ENCODE measurements at places on chromosomes 5 and 9.

DNA sequence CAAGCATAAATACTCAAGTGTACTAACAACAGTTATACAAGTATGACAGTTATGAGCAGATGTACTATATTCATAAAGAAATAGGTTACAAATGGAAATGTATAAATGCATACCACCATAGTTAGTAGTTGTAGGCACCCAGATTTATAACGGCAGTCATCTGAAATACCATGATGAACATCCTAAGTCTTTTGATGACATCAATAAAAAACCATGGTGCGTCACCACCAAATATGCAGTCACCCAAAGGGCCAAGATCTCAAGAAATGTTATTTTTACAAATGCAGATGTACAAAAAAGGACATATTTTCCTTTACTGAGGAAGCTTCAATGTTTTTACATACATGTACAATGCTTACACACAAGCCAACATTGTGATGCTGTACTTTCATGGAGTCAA lies 70.8 kb upstream of the XPA start:
- no peak for DNase-seq

- DNase-seq: no peak
Measured at GRCh38 chr9:88829276-88829675, 162.0 kb upstream of the S1PR3 start.

- DNase-seq: peak; percentile 50
Measured at GRCh38 chr5:139402561-139403158, 1.2 kb downstream of the SPATA24 start.

GRCh38 chr9:113221800-113222481 lies 597 bp downstream of the SLC31A1 start:
- peak; percentile 59 for DNase-seq

DNA sequence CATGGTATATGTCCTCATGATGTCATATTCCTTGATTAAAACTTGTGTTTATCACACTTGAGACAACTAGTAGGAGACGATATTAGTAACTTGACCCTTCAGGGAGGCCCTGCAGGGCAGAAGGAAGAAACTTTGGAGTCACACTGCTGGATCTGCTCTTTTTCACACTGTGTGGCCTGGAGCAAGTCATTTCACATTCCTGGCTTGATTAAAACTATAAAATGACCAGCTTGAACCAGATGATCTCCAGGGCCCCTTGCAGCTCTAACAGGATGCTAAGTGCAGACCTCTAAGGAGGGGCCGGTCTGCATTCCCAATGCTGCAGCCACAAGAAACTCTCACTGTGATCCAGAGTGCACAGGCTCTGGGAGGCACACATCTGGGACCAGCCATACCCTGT lies 146.4 kb upstream of the ZNF366 start:
- no peak for DNase-seq

DNA sequence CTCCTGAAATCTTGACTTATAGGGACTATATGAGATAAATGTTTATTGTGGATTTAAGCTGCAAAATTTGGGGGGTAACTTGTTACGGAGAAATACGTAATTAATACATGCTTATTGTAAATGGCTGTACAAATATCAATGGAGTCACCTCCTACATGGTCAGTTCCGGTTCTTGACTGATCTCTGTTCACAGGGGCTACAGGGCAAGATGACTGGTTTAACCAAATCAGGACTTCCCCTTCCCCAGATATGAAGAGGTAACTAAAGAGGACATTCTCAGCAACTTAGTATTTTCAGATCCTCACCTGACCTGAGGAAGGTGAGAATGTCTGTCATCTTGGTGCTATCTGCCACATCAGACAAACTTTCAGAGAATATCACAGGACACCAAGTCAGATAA lies 54.7 kb downstream of the PTCD2 start:
- DNase-seq: no peak

DNA sequence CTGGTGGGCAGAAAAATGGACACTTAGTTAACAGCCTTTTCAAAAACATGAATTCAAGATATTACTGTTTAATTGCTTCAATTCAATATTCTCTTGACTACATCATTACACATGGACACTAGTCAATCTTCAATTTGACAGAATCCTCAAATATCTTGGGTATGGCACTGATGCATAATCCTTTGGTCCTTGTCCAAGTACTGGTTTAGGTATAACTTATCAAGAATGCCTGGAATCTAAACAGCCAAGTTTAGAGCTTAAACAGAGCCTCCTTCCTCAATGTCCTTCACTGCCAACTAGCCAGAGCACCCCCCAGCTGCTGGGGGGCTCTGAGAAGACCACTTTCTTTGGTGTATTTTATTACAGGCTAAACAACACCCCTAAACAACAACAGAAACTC lies 61.6 kb upstream of the ERCC6L2 start:
- DNase-seq: no peak

- DNase-seq: peak; percentile 41
Measured at GRCh38 chr5:170070556-170071412, 34.9 kb upstream of the FOXI1 start.

- DNase-seq: no peak
Measured at GRCh38 chr5:153959134-153959957, 79.4 kb downstream of the FAM114A2 start.

- no peak for DNase-seq
Measured at GRCh38 chr5:168844922-168845296, 265.7 kb upstream of the PANK3 start.

DNA sequence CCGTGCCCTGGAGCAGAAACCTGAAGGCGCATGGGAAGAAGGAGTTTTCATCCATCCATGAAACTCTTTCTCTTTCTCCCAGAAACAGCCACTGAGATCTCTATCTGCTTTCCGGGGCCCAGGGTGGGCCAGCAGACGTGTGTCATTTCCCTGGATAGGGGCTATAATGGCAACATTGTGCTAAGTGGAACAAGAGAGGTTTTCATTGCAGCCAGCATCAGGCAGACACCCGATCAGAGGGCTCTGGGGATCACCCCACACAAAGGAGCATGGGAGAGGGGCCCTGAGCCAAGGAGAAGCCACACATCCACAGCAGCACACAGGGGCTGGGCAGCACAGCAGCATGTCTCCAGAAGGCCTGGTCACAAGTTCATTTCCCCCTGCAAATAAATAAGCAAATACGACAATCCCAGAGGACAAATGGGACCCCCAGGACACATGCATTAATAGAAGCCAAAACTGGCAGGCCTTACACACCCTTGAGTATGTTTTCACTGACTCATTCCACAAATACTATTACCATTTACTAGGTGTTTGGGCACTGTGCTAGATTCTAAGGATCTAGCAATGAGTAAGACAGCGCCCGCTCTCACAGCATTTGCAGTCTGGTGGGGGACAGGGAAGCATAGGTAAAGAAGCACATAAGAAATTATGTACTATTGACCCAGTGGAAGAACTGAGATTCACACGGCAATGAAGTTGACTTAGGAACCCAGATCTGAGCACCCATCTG lies 4.3 kb upstream of the AFAP1L1 start:
- no peak for DNase-seq

DNA sequence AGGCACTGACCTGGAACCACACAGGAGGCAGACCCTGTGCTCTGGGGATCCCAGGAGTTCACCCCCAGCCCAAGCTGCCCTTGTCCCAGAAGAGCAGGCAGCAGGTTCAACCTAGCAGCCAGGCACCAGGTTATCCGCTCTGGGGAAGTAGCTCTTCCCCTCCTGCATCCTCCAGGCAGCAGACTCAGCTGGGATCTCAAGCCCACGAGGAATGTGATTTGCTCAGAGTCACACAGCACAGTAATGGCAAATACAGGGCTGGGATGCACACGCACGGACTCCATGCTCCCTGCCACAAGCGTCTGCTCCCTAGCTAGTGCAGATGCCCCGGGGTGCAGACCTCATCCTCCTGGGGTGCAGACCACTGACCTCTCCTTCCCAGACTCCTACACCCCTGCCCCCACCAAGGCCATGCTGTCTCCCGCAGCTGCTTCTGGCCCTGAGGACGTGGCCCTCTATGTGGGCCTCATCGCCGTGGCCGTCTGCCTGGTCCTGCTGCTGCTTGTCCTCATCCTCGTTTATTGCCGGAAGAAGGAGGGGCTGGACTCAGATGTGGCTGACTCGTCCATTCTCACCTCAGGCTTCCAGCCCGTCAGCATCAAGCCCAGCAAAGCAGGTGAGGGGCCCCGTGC lies 25.5 kb downstream of the HK3 start:
- DNase-seq: no peak

- no peak for DNase-seq
Measured at GRCh38 chr9:87236546-87236945, 261.1 kb upstream of the DAPK1 start.

DNA sequence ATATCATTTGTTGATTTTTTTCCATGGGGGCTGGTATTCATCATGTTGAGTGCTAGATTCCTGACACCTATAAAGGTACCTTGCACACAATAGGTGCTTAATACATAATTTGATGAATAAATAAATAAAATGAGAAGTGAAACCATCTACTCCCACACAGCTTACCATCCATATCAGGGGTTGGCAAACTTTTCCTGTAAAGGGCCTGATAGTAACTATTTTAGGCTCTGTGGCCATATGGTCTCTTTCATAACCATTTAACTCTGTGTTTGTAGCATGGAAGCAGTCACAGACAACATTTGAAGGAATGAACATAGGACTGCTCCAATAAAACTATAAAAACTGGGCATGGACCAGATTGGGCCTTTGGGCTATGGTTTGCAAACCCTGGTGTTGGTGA lies 100.3 kb downstream of the GCNT1 start:
- DNase-seq: no peak

GRCh38 chr9:94745806-94746540 lies 19.5 kb downstream of the AOPEP start:
- DNase-seq: no peak

DNA sequence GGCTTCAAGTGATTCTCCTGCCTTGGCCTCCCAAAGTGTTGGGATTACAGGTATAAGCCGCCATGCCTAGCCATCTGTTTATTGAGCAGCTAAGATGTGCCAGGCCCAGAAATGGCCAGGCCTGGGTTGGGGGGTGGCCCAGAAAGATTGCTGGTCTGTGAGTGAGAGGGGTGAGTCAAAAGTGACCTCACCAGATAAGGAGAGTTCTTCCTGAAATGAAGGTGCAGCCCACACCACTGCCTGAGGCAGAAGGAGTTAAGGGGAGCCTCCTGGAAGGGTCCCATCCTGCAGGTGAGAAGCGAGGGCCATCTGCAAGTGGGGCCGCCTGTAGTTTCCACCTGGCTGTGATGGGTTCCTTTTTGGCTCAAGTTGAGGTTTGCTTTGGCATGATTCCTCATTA lies 96.9 kb upstream of the KLF4 start:
- DNase-seq: no peak

- no peak for DNase-seq
Measured at GRCh38 chr9:4572184-4572826, 82.0 kb downstream of the SLC1A1 start.

- peak; percentile 26 for DNase-seq
Measured at GRCh38 chr9:35758475-35759050, 4.5 kb upstream of the MSMP start.

- DNase-seq: no peak
Measured at GRCh38 chr9:19087106-19088000, 15.4 kb downstream of the HAUS6 start.

DNA sequence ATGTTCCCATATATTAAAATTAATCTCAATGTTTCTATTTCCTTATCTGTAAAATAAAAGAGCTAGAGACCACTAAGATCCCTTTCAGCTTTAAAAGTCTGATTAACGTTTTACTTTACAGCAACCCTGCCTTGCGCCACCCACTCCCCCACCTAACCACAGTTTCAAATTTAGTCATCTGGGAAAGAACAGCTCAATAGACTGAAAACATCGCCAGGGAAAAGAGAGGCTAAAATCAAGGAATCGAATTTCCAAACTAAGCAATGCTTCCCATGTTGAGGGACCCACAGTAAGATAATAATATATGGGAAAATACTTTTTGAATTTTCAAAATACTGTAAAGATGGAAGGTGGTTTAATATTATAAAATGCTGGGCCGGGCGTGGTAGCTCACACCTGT lies 6.6 kb downstream of the SAXO1 start:
- DNase-seq: no peak

GRCh38 chr5:108201721-108202120 lies 180.2 kb downstream of the FBXL17 start:
- DNase-seq: no peak

DNA sequence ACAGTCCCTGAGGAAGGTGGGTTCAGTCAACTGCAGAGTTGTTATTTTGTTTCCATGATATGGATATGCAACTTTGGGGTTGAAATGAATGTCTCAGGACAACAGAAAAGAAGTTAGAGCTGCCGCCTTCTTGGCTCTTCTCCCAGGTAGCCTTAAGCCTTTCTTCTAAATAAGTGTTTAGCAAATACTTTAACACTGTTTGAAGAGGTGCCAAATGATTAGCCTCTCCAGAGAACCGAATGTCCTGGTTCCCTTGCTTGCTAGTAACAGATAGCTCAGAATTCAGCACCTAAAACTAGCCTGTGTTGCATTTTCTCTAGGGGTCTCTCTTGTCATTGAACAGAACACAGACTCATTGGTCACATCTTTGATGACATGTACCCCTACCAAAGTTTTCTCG lies 127.7 kb upstream of the PIK3R1 start:
- DNase-seq: no peak

- no peak for DNase-seq
Measured at GRCh38 chr9:128288273-128289004, 12.4 kb downstream of the SWI5 start.

GRCh38 chr5:136399527-136399926 lies 34.2 kb upstream of the TRPC7 start:
- no peak for DNase-seq

DNA sequence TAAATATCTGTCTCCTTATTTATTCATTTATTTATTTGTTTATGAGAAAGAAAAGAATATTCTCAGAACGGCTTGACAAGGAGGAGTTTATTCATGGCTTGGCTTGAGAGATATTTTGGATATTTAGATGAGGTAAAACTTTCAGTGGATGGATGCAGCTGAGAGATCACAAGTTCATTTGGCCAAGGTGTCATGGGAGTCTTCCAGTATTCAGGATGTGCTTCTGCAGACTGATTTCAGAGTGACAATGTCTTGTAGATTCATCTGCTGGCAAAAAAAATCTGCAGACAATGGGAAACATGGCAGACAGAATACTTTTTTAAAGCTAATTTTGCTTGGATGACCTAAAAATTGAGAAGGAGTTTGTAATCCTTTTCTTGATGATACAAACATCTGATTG lies 38.5 kb downstream of the XRCC4 start:
- no peak for DNase-seq

GRCh38 chr5:59972043-59972442 lies 78.5 kb upstream of the PDE4D start:
- DNase-seq: no peak

DNA sequence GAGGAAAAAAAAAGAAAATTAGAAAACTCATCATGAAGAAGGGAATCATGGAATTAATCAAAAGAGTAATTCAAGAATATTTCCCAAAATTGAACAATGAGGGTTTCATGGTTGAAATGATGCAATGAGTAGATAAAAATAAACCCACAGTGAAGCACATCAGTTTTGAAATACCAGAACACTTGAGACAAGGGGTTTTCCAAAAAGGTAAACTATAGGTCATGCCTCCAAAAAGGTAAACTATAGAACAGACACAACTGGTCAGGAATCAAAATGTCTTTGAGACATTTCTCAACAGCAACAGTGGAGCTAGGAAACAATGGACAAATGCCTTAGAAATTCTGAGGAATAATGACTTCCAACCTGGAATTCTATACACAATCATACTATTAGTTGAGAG lies 60.2 kb upstream of the PCSK5 start:
- DNase-seq: no peak

All from HT-29 (cell line).